ENCODE measurements at places on chromosomes 5 and 9. TPM values are rescaled to one million over a fixed set of nuclear protein-coding genes. Genes with fewer than 3 reads are reported as not detected.

- H3K4me1 ChIP-seq, result no peaks in the 10 kb centered on the region
- H3K27ac ChIP-seq, result no peak overlapping the region
- H3K27me3 ChIP-seq, result no peaks in the 10 kb centered on the region
- peaks cover 98% of the 10 kb centered on the region for H3K36me3 ChIP-seq
- no peak overlapping the region for H3K4me3 ChIP-seq
These were observed 91.1 kb upstream of the CACNA1B start for GRCh38 chr9:137786511-137786920.

The SUSD3 gene
- not detected for total RNA-seq

The SLC34A1 gene
- total RNA-seq, result not detected

The TMOD1 gene
- 30.0 TPM for total RNA-seq

DNA sequence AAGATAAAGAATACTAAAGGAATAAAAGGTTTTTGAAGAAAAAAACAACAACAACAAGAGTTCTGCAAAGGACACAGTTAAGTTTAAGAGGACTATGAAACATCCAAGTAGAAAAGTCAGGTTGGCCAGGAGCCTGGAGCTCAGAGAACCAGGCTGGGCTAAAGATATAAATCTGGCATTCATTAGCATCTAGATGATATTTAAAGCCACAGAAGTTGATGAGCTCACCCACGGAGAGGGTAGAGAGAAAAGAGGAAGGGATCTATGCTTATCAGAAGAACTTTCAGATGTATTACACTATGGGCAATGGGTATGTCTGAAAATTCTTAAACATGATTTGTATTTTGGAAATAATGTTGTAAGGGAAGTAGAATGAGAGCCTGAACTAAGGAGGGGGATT, 9.9 kb downstream of the MIER3 start:
- no peak for DNase-seq
- peaks cover 7% of the 10 kb centered on the region for H3K36me3 ChIP-seq
- no peaks in the 10 kb centered on the region for H3K27me3 ChIP-seq
- peaks cover 3% of the 10 kb centered on the region for H3K4me1 ChIP-seq
- no peak overlapping the region for H3K27ac ChIP-seq

DNA sequence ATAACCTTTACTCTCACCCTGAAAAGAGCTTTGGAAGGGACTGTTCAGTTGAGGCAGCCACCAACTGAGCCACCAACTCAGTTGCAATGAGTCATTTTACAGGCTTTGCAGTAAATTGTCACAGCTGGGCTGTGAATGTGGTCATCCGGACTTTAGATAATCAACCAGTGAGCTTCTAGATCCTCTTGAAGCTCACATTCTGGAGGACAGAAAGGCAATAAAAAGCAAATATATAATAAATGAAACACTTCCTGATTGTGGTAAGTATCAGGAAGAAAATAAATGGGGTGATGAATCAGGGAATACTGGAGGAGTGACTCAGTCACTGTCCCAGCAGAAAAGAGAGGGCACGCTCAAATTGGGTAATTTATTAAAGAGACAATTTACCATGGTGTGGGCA, 13.2 kb upstream of the C5orf58 start:
- H3K27ac ChIP-seq, result no peak overlapping the region
- no peak overlapping the region for H3K4me3 ChIP-seq
- H3K36me3 ChIP-seq, result no peaks in the 10 kb centered on the region
- no peak for DNase-seq

DNA sequence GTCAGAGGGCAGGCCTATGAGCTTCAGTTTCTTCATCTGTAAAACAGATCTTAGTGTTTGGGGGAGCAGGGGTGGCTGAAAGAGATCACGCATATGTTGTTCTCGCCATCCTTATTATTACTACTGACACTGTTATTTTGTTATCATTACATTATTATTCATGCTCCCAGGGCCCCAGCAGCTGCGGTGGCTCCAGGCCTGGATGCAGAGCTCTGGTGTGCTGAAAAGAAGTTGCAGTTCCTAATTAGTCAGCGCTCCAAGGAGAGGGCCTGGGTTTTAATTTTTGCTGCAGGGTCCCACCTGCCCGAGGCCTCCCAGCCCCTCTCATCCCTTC, 19.5 kb downstream of the CXXC5 start:
- H3K4me1 ChIP-seq, result peaks cover 85% of the 10 kb centered on the region
- H3K27me3 ChIP-seq, result no peaks in the 10 kb centered on the region
- peak overlapping the region; percentile 98 for H3K27ac ChIP-seq

DNA sequence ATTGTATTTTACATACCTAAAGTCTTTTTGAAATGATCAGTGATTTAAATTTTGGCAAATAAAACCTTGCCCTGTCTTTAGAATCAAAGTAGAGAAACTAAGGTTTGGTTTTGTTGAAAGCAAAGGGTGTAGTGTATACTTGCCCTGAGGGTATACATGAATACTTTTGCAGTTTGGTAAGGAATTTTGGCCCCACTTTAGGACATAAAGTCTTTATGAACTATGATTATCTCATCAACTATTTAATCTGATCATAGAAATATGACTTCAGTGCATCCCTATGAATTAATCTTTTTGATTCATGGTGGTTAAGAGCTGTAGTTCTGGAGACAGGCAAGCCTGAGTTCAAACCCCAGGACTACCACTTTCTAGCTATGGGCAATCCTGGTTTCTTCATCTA, 17.7 kb downstream of the RAD1 start:
- H3K4me3 ChIP-seq, result no peak overlapping the region
- no peak overlapping the region for H3K27ac ChIP-seq
- DNase-seq, result no peak
- H3K36me3 ChIP-seq, result no peaks in the 10 kb centered on the region
- no peaks in the 10 kb centered on the region for H3K4me1 ChIP-seq

The ARHGEF39 gene
- total RNA-seq, result 1.0 TPM

DNA sequence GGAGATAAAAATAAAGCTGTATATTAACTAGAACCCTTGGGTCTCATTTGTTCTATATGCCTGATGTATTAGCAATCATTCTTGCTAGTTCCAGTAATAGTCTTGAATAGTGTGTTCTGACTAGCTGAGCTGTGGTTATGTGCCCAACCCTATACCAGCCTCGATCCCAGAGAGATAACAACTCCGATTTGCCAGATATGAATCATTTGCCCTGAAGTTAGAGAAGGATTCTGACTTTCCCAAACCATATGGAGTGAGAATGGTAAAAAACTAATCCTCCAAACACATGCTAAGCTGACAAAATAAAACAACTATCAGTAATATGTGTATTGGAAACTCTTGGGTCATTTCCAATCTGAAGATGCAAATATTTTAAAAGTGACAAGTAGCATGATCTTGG, 64.8 kb downstream of the ALDH1A1 start:
- no peaks in the 10 kb centered on the region for H3K4me1 ChIP-seq
- no peak overlapping the region for H3K4me3 ChIP-seq
- H3K36me3 ChIP-seq, result no peaks in the 10 kb centered on the region
- H3K27me3 ChIP-seq, result no peaks in the 10 kb centered on the region

DNA sequence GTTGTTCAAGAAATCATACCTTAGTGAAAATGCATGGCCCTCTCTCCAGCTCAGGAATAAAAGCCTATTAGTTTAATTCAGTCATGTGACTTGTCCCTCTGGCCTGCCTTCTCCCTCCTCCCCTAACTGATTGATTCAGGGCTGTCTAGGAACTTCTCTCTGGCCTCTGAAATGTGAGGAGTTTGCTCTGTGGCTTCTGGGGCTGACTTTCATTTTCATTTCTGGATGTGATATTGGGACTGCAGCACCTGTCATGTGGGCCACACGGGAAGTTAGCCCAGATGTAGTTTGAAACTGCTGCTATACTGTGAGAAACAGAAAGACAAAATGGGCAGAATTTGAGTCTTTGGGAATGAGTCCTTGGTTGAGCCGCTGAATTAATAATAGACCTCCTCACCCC, 44.8 kb downstream of the PARP8 start:
- H3K27me3 ChIP-seq, result no peaks in the 10 kb centered on the region
- no peak overlapping the region for H3K27ac ChIP-seq
- no peak for DNase-seq
- no peaks in the 10 kb centered on the region for H3K4me1 ChIP-seq

GRCh38 chr5:50738864-50739263, 72.4 kb downstream of the PARP8 start:
- no peak overlapping the region for H3K27ac ChIP-seq
- H3K36me3 ChIP-seq, result no peaks in the 10 kb centered on the region
- H3K27me3 ChIP-seq, result no peaks in the 10 kb centered on the region

GRCh38 chr9:37155601-37156000, 35.2 kb downstream of the ZCCHC7 start:
- H3K4me3 ChIP-seq, result no peak overlapping the region
- DNase-seq, result no peak
- no peak overlapping the region for H3K27ac ChIP-seq
- no peaks in the 10 kb centered on the region for H3K4me1 ChIP-seq
- H3K27me3 ChIP-seq, result no peaks in the 10 kb centered on the region

The IL3 gene
- total RNA-seq, result not detected

GRCh38 chr5:88929385-88929784, 46.4 kb upstream of the MEF2C start:
- H3K27me3 ChIP-seq, result no peaks in the 10 kb centered on the region
- no peak overlapping the region for H3K27ac ChIP-seq
- H3K36me3 ChIP-seq, result no peaks in the 10 kb centered on the region
- DNase-seq, result no peak

The FOXE1 gene
- not detected for total RNA-seq

The TAS2R1 gene
- not detected for total RNA-seq

DNA sequence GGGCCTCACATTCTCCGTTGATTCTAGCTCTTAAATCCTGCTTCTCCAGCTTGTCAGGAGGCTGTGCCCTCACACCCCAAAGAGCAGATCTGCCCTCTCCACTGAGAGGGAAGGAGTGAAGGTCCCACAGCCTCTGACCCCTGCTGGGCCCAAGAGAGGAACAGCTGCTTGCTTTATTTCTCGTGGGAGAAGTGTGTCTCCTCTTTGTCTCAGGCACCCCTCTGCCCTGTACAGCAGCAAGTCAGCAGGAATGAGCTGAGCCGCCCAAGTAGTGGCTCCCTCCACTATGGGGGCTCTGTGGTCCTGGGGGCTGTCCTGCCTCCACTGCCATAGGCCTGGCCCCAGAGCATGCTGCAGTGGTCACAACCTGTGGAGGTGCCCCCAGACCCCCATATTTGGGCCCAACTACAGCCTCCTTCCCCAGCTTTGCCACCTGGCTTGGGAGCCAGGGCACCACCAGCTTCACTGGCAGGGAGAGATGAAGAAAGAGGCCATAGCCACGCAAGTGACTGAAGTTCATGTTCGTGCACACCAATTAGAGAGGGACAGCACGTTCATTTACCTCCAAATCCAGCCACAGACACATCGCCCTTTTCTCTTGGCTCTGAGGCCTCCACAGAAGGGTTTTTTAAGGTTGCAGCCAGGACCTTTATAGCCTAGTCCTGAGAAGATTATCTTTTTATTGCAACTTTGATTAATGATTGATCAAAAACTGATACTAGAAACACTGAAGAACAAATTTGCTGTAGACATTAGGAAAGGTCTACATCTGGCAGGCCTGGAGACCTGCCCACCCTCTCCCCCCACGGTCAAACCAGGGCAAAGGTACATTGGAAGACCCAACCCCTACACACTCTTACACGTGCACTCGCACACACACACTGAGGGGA, 27.5 kb downstream of the IRF1 start:
- no peaks in the 10 kb centered on the region for H3K4me1 ChIP-seq
- H3K4me3 ChIP-seq, result no peak overlapping the region
- no peaks in the 10 kb centered on the region for H3K27me3 ChIP-seq
- no peak overlapping the region for H3K27ac ChIP-seq

The CYLC2 gene
- total RNA-seq, result not detected

- peaks cover 6% of the 10 kb centered on the region for H3K4me1 ChIP-seq
- no peak overlapping the region for H3K4me3 ChIP-seq
These were observed 83.5 kb downstream of the FEM1C start for GRCh38 chr5:115461093-115461492.

The SKP2 gene
- 15.1 TPM for total RNA-seq

- H3K36me3 ChIP-seq, result no peaks in the 10 kb centered on the region
- no peaks in the 10 kb centered on the region for H3K4me1 ChIP-seq
- no peaks in the 10 kb centered on the region for H3K27me3 ChIP-seq
- H3K27ac ChIP-seq, result no peak overlapping the region
- DNase-seq, result no peak
These were observed 1016.8 kb upstream of the DMAC1 start for GRCh38 chr9:8816361-8816760.

DNA sequence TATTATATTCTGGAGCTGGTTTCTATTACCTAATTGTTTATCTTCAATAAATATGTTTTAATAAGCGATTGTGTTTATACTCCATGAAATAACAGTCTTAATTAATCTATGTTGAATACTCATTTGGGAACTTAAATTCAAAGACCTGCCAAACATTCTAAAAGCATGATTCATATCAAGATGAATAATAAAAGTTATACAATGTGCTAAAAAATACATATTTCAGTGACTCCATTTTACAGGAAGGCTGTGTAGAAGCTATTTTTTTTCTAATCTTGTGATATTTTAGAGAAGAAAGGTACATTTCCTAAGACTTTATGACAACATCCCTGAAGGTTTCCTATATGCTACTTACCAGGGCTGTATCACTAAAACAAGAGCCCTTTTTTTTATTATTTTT, 417.9 kb downstream of the NFIB start:
- DNase-seq, result no peak
- H3K4me3 ChIP-seq, result no peak overlapping the region
- no peaks in the 10 kb centered on the region for H3K36me3 ChIP-seq
- no peaks in the 10 kb centered on the region for H3K27me3 ChIP-seq

The PDZD2 gene
- 106 TPM for total RNA-seq

DNA sequence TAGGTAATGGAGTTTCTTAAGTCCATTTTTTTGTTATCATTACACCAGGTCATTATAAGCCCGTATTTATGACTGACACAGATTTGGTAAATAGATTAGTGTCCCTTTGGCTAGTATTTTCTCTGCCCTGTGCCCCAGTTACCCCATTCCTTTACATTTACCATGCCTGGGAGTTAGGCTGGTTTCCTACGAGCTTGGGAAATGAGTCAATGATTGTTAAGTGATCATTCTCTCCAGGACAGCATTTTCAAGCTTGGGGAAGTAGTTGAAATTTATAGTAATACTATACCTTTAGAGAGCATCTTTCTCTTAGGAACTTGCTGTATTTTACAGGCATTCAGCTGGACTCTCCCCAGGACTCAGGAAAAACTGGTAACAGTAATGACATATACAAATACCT, 573.1 kb downstream of the TLE4 start:
- H3K4me1 ChIP-seq, result no peaks in the 10 kb centered on the region
- no peaks in the 10 kb centered on the region for H3K36me3 ChIP-seq
- no peak for DNase-seq
- H3K27me3 ChIP-seq, result no peaks in the 10 kb centered on the region

- peak within 1 kb of the TSS; percentile 88 for H3K27ac ChIP-seq
- no peaks in the 10 kb centered on the region for H3K27me3 ChIP-seq
- H3K4me3 ChIP-seq, result no peak within 1 kb of the TSS
- DNase-seq, result no peak
- H3K36me3 ChIP-seq, result no peaks in the 10 kb centered on the region
These were observed at the start of gene LCN12 for GRCh38 chr9:136951541-136952320. TSS of gene LCN12 (plus strand) at chr9:136952273. CDS start at chr9:136952328, 55 bp downstream.

GRCh38 chr5:157069949-157070348, 11.0 kb upstream of the HAVCR1 start:
- H3K27ac ChIP-seq, result no peak overlapping the region
- H3K4me1 ChIP-seq, result no peaks in the 10 kb centered on the region
- H3K36me3 ChIP-seq, result no peaks in the 10 kb centered on the region
- DNase-seq, result no peak
- H3K27me3 ChIP-seq, result no peaks in the 10 kb centered on the region
- no peak overlapping the region for H3K4me3 ChIP-seq
